Suppressor macrophage treated with lipopolysaccharide for 1 hour (primary cell): ENCODE measurements at places on chromosomes 3 and 15.

GRCh38 chr3:43478118-43478785 is 143.6 kb downstream of the ANO10 start:
- DNase-seq, result no peak

DNA sequence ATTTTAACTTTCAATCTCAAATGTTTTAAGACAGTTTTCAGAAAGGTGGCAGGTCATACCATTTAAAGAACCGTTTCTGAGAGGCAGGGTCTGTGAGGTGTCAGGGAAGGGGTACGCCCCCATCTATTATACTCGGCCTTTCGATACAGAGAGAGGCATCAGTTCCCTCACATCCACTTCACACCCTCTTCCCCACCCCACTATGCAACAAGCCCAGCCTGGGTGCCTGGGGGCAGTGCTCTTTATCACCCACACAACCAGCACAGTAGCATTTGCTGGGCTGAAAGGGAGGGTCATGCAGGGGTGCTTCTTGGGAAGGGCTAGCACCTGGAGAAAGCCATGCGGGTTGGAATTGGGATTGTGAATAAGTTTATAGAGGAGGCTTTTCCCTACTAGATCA is 56.0 kb upstream of the KCNMB2 start:
- DNase-seq, result no peak

GRCh38 chr3:174957081-174957480 is 97.9 kb downstream of the NAALADL2 start:
- no peak for DNase-seq

DNA sequence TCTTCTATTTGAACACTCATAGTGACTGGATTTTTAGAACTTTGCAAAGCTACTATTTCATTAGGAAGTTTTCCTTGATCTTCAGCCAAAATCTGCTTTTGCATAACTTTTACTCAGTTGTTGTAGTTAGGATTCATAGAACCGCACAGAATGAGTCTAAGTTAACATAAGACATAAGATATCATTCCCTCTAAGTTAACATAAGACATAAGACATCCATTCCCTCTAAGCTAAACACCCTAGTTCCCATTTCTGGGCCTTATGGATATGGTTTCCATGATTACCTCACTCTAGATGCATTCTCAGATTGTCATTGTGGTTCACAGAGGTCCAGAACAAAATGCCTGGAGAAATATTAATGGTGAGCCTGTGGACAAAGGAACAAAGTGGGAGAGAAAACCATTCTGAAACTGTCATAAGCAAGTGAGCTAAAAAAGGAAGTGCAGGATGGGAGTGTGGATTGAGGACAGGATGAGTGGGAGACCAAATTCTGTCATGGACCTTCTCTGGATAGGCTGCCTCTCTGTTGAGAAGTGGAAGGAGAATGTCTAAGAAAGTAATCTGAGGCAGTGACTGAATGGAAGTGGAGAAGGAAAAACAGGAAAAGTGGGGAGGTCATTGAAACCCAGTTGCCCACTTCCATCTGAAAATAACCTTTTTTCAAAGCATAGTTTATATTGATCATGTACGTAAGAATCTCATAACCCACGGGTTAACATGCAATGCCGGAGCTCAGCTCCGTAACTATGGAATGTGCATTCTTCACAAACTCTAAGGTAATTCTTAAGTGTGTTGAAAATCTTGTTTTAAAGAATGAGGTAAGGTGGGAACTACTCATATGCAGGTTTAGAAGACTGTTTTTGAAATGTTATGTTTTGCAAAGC is 37.4 kb upstream of the SECISBP2L start:
- no peak for DNase-seq

- no peak for DNase-seq
These were observed 113.8 kb upstream of the STRIT1 start for GRCh38 chr3:155407331-155407730.

GRCh38 chr3:135844386-135844785 is 121.1 kb upstream of the PPP2R3A start:
- DNase-seq, result no peak

- DNase-seq, result no peak
These were observed 218.6 kb downstream of the THSD4 start for GRCh38 chr15:71333839-71334238.

DNA sequence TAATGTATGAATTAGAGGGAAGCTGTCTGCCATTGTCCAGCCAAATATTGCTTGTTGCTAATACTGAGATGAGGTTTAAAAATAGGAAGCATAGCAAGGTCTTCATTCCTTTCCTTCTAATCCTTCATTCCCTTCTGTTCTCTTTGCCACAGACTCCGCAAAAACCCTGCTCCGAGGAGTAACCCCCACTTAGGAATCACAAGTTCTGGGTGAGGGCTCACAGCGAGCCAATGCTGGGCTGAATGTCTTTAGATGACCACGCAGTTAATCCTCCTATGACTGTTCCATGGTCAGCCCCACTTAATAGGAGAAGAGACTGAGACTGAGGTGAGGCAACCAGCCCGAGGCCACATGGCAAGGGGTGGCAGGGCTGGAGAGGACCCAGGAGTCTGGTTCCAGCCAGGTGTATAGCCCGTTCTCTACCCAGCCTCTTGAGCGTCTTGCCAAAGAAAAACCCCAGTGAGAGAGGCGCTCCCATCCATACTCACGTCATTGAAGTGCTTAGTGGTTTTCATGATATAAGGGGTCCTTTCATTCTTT is 44.9 kb upstream of the CTSH start:
- DNase-seq, result no peak

DNA sequence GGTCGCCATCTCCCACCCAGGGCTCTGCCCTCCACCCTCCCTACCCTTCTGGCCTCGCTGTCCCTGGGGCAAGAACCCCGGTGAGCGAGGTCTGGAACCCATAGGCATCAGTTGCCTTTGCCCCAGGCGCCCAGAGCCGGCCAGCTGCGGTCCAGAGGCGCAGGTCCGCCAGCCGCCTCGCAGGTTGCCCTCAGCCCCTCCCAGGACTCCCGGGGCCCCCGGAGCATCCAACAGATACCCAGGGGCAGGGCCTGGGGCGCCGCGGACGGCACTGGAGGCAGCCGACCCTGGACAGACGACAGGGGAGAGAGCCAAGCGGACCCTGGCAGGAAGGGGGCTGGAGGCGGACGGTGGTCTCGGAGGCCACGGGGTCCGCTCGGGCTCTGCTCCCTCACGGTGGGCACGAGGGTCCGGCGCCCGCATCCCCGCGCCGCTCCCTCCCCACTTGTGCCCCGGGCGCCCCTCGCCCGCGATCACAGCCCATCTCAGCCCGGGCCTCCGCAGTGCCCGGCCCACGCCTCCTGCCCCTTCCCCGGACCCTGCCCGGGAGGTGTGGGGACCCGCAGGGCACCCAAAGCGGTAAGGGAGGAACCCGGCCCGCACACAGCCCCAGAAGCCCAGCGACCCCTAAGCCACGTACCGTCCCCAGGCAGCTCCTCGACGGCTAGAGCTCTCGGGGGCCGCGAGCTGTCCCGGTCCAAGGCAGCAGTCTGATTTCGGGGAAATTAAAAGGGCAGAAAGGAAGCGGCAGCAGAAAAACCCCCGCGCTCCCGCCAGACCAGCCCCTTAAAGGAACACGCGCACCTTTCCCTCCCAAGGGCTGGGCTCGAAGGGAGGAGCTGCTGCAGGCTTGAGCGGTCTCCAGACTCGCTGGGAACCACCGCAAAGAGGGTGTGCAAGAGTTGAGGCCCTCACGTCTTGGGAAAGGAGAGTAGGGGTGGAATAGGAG is at the start of gene HAPLN3:
HAPLN3 (minus strand) TSS at position 726 of the 949 bp plus-strand sequence. CDS start 8,246 bp downstream, outside the sequence.
- peak; percentile 71 for DNase-seq

DNA sequence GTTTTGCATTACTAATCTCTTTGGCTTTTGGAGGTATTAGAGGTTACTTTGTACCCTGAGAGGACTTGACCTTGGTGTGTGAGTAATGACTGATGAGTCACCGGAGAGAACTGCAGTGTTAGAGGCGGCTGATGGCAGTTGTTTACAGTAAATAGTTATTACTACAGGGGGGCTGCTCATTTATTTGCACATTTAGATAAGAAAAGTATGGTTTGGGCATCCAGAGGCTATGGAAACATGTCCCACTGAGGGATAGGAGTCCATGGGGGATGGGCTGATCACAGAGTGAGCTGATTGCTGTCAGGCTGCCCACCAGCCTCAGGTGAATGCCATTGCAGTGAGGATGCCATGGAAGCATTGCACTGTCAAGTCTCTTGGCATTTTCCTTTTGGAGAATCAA is 17.3 kb upstream of the STAC start:
- no peak for DNase-seq

- DNase-seq, result no peak
These were observed 42.3 kb downstream of the DNAH1 start for GRCh38 chr3:52358362-52358940.

- DNase-seq, result no peak
These were observed 9.7 kb upstream of the MEIS2 start for GRCh38 chr15:37109872-37110572.

GRCh38 chr15:60609721-60610320 is 130.9 kb upstream of the ICE2 start:
- no peak for DNase-seq

DNA sequence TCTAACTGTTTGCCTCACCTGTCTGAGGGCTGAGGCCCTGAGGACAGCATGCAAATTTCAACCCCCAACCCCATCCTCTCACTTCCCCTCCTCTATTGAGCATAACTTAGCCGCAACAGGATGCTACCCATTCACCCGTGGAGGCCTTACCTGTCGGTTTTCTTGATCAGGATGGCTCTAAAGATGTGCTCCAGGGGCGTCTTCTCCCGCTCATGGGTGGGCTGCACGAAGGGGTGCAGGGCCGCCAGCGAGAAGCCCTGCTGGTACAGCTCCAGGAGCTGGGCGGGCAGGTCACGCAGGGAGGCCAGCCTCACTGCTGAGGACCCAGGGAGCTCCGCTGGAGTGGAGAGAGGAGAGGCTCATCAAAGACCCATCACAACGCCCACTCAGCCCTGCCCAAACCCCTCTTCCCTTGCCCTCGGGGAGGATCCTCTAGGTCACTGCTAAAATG is 79.8 kb downstream of the RFTN1 start:
- no peak for DNase-seq

DNA sequence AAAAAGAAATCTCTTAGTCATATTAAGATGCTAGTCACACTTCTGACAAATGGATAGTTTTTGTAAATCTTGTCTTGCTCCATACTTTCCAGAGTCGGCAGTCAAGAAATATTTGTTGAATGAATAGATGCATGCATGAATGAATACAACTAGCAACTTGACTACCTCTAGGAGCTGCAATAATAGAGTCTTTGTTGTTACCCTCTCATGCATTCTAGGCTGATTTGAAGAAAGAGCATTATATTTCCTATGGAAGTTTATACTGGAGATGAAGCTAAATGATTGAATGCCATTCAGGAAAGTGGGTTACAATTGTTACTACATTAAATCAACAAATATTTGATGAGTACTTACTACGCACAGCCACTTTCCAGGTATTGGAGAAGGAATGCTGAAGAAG is 18.1 kb upstream of the TRAT1 start:
- no peak for DNase-seq

- no peak for DNase-seq
These were observed 480.1 kb upstream of the SGO1 start for GRCh38 chr3:20666091-20666490.

DNA sequence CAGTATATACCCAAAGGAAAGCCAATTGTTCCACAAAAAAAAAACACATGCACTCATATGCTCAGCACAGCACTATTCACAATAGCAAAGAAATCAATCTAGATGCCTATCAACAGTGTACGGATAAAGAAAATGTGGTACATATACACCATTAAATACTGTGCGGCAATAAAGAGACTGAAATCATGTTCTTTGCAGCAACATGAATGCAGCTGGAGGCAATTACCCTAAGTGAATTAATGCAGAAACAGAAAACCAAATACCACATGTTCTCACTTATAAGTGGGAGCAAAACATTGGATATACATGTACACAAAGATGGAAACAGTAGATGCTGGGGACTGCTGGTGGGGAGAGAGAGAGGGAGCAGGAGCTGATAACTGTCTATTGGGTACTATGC is 124.2 kb upstream of the AADACL2 start:
- DNase-seq, result no peak

DNA sequence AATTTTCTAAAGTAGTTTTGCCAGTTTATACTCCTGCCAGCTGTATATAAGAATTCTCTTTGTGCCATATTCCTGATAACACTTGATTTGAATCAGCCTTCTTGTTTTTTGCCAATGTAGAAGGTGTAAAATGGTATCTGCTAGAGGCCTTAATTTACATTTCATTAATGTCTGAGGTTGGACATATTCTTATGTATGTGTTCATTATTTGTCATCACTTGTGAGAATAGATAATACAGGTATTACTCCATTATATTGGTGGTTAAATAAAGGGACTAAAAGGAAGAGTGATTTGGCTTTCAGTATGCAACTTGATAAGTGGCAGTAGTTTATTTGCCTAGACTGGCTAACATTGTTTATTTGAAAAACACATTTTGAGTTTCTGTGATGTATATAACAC is 25.8 kb downstream of the PAK2 start:
- no peak for DNase-seq

GRCh38 chr15:70023064-70023768 is 74.5 kb downstream of the TLE3 start:
- DNase-seq, result peak; percentile 74

- DNase-seq, result no peak
These were observed 64.1 kb upstream of the HEG1 start for GRCh38 chr3:125119752-125120378.

DNA sequence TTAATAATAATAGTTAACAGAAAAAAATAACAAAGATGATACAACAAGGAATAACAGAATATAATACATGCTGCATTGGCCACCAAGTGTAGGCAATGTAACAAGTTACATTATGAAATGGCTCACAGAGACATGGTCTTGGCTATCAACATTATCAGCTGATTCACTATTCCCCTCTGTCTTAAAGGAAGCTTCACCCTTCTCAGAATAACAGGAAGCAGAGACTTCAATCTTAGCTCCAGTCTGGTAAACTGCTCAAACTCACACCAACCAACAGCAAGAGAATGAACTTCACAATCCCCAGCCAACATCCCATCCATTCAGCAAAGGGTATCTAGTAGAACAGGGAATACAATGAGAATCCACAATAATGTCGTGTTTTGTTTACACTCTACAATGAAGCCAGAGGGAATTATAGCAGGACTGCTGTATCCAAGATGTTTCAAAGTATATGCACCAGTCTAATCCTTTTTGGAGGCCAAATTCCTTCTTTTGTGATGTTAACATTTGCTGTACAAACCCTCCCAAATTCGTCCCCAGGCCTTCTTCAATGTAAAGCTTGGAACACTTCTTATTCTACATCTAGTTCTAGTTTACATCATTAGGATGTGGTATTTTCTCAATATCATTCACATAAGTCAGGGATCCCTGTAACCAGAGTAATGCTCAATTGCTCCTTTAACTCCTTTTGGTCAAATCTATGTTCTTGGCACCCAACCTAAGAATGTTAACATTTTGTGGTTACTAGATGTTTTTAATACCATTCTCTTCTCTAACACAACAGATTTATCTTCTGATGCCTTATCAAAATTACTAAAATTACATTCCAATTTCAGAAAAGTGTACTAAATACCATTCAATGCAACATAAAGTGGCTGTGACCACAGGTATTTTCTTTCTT is 52.4 kb upstream of the CMSS1 start:
- no peak for DNase-seq

- DNase-seq, result no peak
These were observed 1.6 kb upstream of the GNB4 start for GRCh38 chr3:179452872-179453271.

- DNase-seq, result no peak
These were observed 14.0 kb downstream of the FAM227B start for GRCh38 chr15:49606594-49606993.

GRCh38 chr3:71562938-71563337 is 20.6 kb downstream of the FOXP1 start:
- DNase-seq, result no peak

- no peak for DNase-seq
These were observed 4.4 kb upstream of the ENTPD3 start for GRCh38 chr3:40382617-40382979.
